ENCODE measurements at places on chromosomes 11 and 22. TPM values are rescaled to one million over a fixed set of nuclear protein-coding genes. Genes with fewer than 3 reads are reported as not detected.

GRCh38 chr11:14713496-14714244 is 70.1 kb downstream of the PDE3B start:
- no peak for DNase-seq

PIWIL4 gene
- 0.33 TPM for polyA plus RNA-seq

GRCh38 chr11:134578807-134579723 is 167.0 kb upstream of the B3GAT1 start:
- no peak for DNase-seq

GRCh38 chr11:83097429-83098075 is 25.9 kb upstream of the RAB30 start:
- no peak for DNase-seq

TSGA10IP gene
- polyA plus RNA-seq: not detected

RASL10A gene
- polyA plus RNA-seq: not detected

CRYAB gene
- not detected for polyA plus RNA-seq

CRYBA4 gene
- not detected for polyA plus RNA-seq

GRCh38 chr22:24247011-24247507 is 2.2 kb upstream of the GGT5 start:
- DNase-seq: no peak

DNA sequence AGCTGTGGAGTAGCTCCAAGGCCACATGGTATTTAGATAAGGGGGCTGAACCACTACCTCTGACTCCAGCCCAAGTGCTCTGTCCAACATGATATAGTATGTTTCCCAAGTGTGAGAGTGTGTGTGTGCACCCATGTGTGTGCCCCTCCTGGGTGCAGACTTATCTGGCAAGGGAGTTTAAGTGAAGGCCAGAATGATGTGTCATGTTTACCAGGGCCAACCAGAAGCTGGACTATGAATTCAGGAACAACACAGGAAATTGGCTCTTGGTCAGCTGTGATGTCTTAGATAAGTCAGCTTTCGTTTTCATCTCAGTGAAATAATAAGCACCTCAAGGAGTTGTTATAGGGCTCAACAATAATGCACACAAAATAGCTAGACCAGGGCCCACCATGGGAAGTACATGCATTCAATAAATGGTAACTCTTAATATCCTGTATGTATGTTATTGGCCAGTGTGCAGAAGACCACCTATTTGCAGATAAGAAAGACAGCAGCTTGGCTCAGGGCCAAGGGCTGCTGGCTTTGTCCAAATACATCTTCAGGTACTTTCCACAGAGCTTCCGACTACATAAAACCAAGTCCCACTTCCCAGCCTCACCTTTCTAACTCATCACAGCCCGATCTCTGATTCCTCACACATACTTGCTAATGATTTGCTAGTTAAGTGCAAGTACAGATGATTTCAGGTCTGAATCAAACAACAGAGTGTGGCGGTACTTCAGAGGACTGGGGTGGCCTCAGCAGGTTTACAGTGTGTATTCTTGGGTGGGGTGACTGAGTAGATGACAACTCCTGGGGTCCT is 120.9 kb downstream of the ME3 start:
- no peak for DNase-seq

HEPN1 gene
- not detected for polyA plus RNA-seq

OR56A1 gene
- polyA plus RNA-seq: not detected

POU2AF1 gene
- polyA plus RNA-seq: 90.7 TPM

DNA sequence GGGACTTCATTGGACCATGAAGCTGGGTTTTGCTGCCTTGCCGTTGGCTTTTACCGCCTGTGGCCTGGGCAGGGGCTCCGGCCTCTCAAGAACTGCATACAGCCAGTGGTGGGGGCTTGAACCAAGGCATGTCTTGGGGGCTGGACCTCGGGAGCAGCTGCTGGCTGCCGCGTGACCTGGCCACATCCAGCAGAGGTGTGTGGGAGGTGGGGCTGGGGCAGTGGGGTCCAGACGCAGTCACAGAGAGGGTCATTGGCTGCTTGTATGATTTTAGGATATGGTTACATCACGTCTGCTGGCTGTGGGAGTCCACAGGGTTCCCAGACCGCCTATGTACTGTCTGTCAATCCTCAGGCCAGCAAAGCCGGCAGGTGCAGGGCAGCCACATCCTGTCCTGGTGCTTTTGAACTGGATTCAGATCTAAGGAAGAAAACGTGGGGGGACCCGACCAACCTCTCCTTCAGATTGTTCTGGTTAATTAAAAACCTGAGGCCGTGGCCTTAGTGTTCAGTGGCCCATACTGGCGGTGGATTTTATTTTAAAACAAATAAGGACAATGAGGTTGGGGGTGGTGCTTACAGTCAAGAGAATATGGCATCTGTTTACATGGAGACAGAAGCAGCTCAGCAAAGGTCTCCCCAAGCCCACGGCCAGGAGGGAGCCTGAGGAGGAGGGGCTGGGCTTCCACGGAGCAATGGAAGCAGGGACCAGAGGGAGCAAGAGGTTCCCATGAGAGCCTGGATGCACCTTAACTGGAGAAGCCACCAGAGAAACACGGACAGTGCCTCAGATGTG is 426.0 kb downstream of the TBC1D22A start:
- no peak for DNase-seq

CTSD gene
- 54.0 TPM for polyA plus RNA-seq

GRCh38 chr22:43183496-43184277 is 3.2 kb downstream of the TTLL12 start:
- DNase-seq: no peak

DNA sequence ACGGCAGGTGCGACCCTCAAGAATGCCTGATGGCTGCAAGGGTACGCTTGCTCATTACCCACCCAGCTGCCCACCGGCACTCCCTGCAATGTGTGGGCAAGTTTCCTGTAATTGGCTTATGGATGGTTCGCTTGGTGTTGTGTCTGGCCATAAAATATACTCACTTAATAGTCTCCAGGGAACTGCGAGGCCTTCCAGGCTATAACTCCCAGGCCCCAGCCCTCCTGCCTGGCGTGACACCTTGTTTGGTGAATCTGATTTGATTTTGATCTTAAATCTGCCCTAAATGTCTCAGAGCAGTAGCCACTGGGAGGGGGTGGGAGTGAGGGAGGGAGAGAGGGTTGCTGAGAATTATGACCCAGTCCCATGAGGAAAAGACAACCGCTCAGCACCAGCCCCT is 572.2 kb downstream of the BUD13 start:
- no peak for DNase-seq

DNA sequence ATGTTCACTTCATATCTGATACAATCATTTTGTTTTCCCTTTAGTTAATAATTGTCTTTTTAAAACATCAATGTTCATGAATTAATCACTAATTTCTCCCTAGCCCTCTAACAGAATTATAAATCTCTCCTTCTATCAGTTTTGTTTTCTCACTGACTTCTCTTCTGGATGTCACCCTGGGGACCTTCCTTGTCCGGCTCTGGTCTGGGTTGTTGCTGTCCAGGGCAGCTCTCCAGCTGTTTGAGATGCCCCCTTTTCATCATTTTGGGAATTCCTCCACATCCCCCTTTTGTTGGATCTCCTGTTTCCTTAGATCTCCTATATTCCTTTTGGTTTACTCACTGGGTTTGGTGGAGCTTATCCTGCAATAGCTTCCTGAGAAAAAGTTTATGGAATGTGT is 35.6 kb upstream of the PSMA1 start:
- DNase-seq: no peak

DNA sequence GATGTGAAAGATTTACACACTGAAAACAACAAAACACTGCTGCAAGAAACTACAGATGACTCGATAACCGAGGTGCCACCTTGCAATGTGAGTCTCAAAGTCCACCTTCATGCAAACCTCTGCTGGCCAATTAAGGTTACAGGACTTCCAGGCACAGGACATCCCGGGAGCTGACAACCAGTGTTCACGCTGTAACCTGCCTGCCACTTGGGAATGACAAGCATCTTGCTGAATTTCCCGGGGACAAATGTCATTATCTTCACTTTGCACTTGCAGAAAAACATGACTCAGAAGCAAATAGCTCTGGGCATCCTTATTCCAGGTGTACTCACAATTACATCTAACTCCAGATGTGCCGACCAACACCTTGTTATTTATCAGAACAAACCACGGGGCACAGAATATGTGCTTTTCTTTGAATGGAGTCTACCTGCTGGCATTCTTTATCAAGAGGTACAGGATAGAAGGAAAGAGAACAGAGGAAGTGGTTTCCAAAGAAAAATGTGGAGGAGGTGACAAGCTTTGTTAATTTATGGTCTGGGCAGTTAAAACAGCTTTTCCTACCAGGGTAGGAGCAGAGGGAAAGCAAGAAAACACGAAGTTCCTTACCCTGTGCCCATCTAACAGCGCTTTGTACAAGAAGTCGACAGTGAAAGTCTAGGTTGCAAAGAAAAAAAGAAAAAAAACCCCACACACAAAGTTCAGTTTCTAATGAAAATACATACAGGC is 72.3 kb downstream of the SHANK2 start:
- DNase-seq: no peak

DNA sequence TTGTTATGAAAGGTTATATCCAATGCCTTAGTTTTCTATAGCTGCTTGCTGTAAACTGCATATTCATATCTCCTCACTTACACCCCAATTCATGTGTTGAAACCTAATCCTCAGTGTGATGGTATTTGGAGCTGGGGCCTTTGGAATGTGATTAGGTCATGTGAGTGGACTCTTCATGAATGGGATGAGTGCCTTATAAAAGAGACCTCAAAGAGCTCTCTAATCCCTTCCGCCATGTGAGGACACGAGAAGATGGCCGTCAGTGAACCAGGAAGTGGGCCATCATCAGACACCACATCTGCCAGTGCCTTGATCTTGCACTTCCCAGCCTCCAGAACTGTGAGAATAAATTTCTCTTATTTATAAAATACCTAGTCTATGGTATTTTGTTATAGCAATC is 79.3 kb downstream of the CYP2R1 start:
- no peak for DNase-seq

- no peak for DNase-seq
These were observed 28.8 kb upstream of the RRM1 start for GRCh38 chr11:4065601-4066377.

PGA5 gene
- not detected for polyA plus RNA-seq

GRCh38 chr11:111833524-111833923 is 37.9 kb downstream of the ALG9 start:
- DNase-seq: no peak

GRCh38 chr11:118448294-118448693 is 12.0 kb downstream of the KMT2A start:
- DNase-seq: no peak

TIGD3 gene
- polyA plus RNA-seq: 1.5 TPM

ARL2 gene
- 45.9 TPM for polyA plus RNA-seq

SPON1 gene
- 0.69 TPM for polyA plus RNA-seq

DNA sequence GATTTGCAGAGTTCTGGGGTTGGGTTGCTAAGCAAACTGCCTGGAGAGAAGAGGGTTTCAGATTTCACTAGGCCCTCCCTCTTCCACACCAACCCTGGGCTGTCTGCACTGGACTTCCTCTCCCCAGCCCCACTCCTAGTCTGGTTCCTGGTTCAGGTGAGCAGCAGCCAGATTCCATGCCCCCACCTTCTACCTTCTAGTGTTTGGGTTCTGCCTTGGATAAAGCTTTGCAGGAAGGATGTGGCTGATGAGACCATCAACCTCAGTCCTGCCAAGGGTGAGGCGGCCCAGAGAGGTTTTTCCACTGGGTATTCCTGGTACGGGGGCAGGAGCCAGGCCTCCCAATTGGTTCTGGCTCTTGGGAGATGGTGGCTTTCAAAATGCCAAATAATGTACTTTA is 68.3 kb downstream of the BCR start:
- no peak for DNase-seq
